ENCODE measurements at places on chromosomes 3 and 15.

DNA sequence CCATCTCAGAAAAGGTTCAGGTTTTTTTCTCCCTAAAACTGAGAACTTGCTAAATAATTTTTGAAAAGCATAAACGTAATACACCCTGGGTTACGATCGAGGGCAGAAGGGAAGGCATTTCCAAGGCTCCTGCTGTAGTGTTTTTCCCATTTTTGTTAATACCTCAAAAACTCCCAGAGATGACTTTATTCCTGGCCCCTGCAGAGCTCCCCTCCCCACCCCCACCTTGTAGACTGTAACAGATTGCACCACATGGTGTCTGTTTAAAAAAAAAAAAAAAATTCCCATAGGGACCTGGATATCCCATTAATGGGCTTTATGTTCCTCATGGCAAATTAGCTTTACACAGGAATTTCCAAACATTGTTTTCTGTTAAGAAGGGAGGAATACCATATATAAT lies 38.2 kb downstream of the FEZF2 start:
- peaks cover 8% of the 10 kb centered on the region for H3K27me3 ChIP-seq
- no peaks in the 10 kb centered on the region for H3K4me1 ChIP-seq
- no peak overlapping the region for H3K4me3 ChIP-seq
- no peaks in the 10 kb centered on the region for H3K36me3 ChIP-seq
- DNase-seq, result no peak
- H3K27ac ChIP-seq, result no peak overlapping the region

- H3K4me3 ChIP-seq, result no peak overlapping the region
- no peaks in the 10 kb centered on the region for H3K4me1 ChIP-seq
- H3K27ac ChIP-seq, result peak overlapping the region; percentile 53
- DNase-seq, result no peak
These were observed 60.7 kb downstream of the GSK3B start for GRCh38 chr3:120033596-120033995.

DNA sequence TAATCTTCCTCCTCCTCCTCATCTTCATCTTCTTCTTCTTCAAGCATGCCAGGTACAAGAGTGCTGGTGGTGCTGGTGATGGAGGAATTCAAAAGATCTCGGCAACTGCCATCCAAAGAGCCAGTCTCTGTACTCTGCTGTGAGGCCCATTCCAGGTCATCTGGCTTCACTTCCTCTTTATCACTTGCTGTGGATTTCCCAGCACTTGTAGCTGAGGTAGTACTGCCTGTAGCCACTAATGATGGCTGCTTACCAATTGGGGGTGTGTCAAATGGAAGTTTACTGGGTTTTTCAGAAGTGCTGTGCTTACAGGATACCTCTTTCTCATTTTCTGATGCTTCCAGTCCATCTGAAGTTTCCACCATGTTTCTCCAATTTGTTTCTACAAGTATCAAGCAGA lies 28.8 kb upstream of the SHC4 start:
- H3K36me3 ChIP-seq, result peaks cover 48% of the 10 kb centered on the region
- H3K4me3 ChIP-seq, result no peak overlapping the region
- no peaks in the 10 kb centered on the region for H3K27me3 ChIP-seq
- no peak for DNase-seq
- peak overlapping the region; percentile 64 for H3K27ac ChIP-seq

DNA sequence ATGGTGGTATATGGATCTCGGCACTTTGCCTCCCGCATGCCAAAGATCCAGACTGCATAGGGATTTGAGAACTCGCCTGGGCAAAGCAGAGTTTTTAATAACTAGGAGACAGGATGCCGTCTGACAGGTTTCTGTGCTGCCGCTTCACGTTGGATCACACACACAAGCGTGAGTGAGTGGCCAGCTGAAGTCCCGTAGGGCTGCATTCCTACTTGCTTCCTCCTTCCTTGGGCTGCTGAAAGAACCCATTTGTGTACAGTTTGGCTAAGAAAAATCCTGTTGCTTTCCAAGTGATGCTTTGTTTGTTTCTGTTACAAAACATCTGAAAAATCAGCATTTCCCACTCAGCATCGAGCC lies 604.3 kb upstream of the CFAP20DC start:
- peaks cover 7% of the 10 kb centered on the region for H3K27me3 ChIP-seq
- H3K36me3 ChIP-seq, result peaks cover 18% of the 10 kb centered on the region
- H3K4me1 ChIP-seq, result peaks cover 6% of the 10 kb centered on the region

GRCh38 chr15:43376017-43376705 lies 5.3 kb downstream of the TUBGCP4 start:
- no peak overlapping the region for H3K4me3 ChIP-seq
- peaks cover 17% of the 10 kb centered on the region for H3K4me1 ChIP-seq
- H3K27me3 ChIP-seq, result no peaks in the 10 kb centered on the region
- peaks cover 46% of the 10 kb centered on the region for H3K36me3 ChIP-seq
- DNase-seq, result peak; percentile 23
- no peak overlapping the region for H3K27ac ChIP-seq

- peaks cover 16% of the 10 kb centered on the region for H3K4me1 ChIP-seq
- no peak for DNase-seq
- peaks cover 22% of the 10 kb centered on the region for H3K36me3 ChIP-seq
These were observed 419.4 kb downstream of the RBMS3 start for GRCh38 chr3:29700256-29700655.

GRCh38 chr3:112508860-112509259 lies 9.6 kb upstream of the BTLA start:
- H3K36me3 ChIP-seq, result peaks cover 5% of the 10 kb centered on the region
- H3K27me3 ChIP-seq, result peaks cover 2% of the 10 kb centered on the region
- H3K4me3 ChIP-seq, result no peak overlapping the region
- no peaks in the 10 kb centered on the region for H3K4me1 ChIP-seq
- no peak for DNase-seq
- H3K27ac ChIP-seq, result no peak overlapping the region

- no peak overlapping the region for H3K27ac ChIP-seq
- peaks cover 3% of the 10 kb centered on the region for H3K27me3 ChIP-seq
- H3K36me3 ChIP-seq, result peaks cover 21% of the 10 kb centered on the region
- peaks cover 3% of the 10 kb centered on the region for H3K4me1 ChIP-seq
These were observed 118.8 kb downstream of the ADAMTS9 start for GRCh38 chr3:64568895-64569517.

DNA sequence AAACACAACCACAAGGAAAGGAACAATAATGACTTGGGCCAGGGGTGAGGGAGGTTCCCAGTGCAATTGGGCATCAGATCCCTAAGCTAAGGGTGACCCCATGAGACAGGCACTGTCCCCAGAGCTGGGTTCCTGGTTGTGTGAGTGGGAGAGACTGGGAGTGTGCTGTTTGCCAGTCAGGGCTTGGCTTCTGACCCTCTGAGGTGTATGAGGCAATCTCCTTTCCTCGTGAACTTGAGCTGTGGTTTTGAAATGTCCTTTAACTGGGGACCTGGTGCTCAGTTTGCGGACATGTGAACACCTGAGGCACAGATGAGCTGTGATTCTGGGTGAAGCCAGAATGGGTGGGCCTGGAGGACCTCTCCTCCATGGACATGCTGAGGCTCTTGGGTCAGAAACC lies 58.5 kb upstream of the PLXNA1 start:
- peaks cover 30% of the 10 kb centered on the region for H3K4me1 ChIP-seq
- H3K36me3 ChIP-seq, result peaks cover 15% of the 10 kb centered on the region
- DNase-seq, result no peak
- H3K27me3 ChIP-seq, result peaks cover 9% of the 10 kb centered on the region
- H3K27ac ChIP-seq, result no peak overlapping the region

- no peak overlapping the region for H3K27ac ChIP-seq
- DNase-seq, result no peak
- peaks cover 13% of the 10 kb centered on the region for H3K36me3 ChIP-seq
- no peaks in the 10 kb centered on the region for H3K27me3 ChIP-seq
These were observed 151.5 kb downstream of the ALCAM start for GRCh38 chr3:105518203-105518602.

DNA sequence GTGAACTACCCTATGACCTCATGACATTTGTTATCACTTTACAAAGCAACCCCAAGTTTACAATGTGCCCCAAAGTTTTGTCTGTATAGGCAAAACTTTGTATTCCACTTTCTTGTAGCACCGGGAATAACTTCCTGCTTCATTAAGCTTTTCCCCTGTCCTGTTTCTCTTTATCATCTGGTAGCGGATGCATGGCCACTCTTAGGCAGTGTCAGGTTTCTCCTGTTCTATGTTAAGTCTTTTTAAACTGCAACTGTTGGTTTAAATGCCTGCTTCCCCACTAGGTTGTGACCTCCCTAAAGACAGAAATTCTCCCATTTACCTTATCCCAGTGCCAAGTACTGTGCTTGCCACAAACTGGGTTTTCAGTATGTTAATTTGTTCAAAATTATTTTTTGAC lies 433.6 kb upstream of the DPH6 start:
- H3K36me3 ChIP-seq, result no peaks in the 10 kb centered on the region
- peaks cover 4% of the 10 kb centered on the region for H3K27me3 ChIP-seq
- no peak for DNase-seq
- H3K27ac ChIP-seq, result peak overlapping the region; percentile 18
- H3K4me1 ChIP-seq, result peaks cover 25% of the 10 kb centered on the region

DNA sequence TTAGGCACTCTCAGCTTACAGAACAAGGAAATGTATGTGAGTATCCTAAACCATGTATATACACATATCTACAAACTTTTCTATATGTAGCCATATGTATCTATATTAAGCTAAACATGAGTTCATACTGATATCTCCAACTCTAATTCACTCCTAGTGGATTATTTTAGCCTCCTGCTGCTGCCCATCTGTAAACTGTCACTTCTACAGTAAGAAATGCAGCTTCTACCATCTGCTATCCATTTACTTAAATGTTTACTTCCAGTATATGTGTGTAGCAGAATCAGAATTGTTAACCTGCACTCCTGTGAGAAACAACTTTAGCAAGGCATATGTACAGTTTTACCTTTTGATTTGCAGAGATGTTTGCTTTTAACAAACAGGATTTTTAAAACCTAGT lies 478.5 kb upstream of the CBLB start:
- no peaks in the 10 kb centered on the region for H3K4me1 ChIP-seq
- H3K4me3 ChIP-seq, result no peak overlapping the region
- H3K36me3 ChIP-seq, result no peaks in the 10 kb centered on the region
- H3K27ac ChIP-seq, result no peak overlapping the region
- H3K27me3 ChIP-seq, result no peaks in the 10 kb centered on the region

- H3K4me3 ChIP-seq, result no peak overlapping the region
- peaks cover 11% of the 10 kb centered on the region for H3K27me3 ChIP-seq
- DNase-seq, result no peak
- no peaks in the 10 kb centered on the region for H3K36me3 ChIP-seq
These were observed 74.9 kb upstream of the XCR1 start for GRCh38 chr3:46102059-46102779.

DNA sequence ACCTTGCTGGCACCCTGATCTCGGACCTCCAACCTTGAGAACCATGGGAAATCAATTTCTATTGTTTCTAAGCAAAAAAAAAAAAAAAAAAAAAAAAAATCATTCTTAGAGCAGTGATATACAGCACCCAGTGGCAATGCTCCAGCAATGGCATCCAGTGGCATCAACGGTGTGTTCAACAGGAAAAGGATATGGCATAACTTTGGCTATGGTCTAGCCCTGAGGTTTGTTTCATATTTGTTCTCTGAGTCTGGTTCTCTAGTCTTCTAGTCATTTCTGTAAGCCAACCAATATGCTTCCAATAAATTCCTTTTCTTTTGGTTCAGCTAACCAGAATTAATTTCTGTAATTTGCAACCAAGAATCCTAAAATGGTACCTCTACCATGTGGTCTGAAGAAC lies 19.2 kb downstream of the DENND4A start:
- H3K4me1 ChIP-seq, result no peaks in the 10 kb centered on the region
- no peaks in the 10 kb centered on the region for H3K36me3 ChIP-seq
- no peak for DNase-seq
- H3K27ac ChIP-seq, result no peak overlapping the region
- H3K4me3 ChIP-seq, result no peak overlapping the region

DNA sequence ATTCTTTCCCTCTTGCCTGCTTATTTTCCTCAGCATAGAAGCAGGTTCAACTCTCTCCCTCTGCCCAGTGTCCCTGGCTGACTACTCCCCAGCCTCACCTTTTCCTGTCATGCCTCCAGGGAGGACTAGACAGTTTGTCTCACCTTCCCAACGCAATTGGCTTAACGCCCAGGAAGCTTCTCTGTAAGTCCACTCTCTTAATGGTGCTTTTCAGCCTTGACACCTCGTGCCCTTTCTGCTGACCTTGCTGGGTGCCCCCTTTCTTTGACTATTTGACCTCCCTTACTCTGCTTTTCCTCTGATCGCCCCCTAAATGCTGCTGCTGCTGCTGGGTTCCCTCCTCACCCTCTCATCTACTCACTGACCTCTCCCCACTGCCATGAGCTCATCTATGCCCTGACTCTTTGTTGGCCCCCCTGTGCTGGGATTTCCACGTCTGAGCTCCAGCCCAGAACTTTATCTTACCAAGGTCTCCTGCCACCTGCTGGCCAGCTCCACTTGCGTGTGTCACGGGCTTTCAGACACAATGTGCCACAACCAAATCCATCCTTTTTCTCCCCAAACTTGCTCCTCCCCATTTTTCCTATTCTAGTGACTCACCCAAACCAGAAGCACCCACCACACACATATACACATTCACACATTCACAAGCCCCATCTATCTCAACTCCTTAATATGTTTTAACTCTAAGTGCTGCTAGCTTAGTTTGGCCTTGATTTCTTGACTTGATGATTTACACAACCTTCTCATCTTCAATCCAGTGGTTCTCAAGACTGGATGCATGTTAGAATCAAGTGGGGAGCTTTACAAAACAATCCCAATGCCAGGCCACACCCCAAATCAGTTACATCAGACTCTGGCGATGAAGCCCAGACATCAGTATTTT lies 16.6 kb downstream of the EPB42 start:
- peaks cover 43% of the 10 kb centered on the region for H3K27me3 ChIP-seq
- H3K27ac ChIP-seq, result peak overlapping the region; percentile 24
- H3K4me1 ChIP-seq, result peaks cover 7% of the 10 kb centered on the region
- peak; percentile 45 for DNase-seq
- H3K4me3 ChIP-seq, result no peak overlapping the region
- no peaks in the 10 kb centered on the region for H3K36me3 ChIP-seq

GRCh38 chr15:74340150-74340549 lies 27.3 kb downstream of the CYP11A1 start:
- no peak overlapping the region for H3K27ac ChIP-seq
- DNase-seq, result no peak
- H3K4me1 ChIP-seq, result peaks cover 15% of the 10 kb centered on the region
- H3K27me3 ChIP-seq, result peaks cover 16% of the 10 kb centered on the region

- no peak for DNase-seq
- H3K4me1 ChIP-seq, result peaks cover 45% of the 10 kb centered on the region
- H3K27me3 ChIP-seq, result no peaks in the 10 kb centered on the region
- H3K27ac ChIP-seq, result no peak overlapping the region
- H3K4me3 ChIP-seq, result no peak overlapping the region
- H3K36me3 ChIP-seq, result peaks cover 18% of the 10 kb centered on the region
These were observed 18.4 kb downstream of the CYFIP1 start for GRCh38 chr15:22961762-22962161.

GRCh38 chr3:127196002-127196401 lies 3.1 kb downstream of the PRR23E start:
- no peak overlapping the region for H3K4me3 ChIP-seq
- DNase-seq, result no peak
- H3K27ac ChIP-seq, result no peak overlapping the region
- no peaks in the 10 kb centered on the region for H3K4me1 ChIP-seq
- H3K27me3 ChIP-seq, result peaks cover 22% of the 10 kb centered on the region
- no peaks in the 10 kb centered on the region for H3K36me3 ChIP-seq

Data from nephron progenitor cell (in vitro differentiated cells).